ENCODE measurements at places on chromosomes 1 and 21. TPM values are rescaled to one million over a fixed set of nuclear protein-coding genes. Genes with fewer than 3 reads are reported as not detected.

Gene BNIPL
- total RNA-seq: 0.41 TPM

Gene ARPC5
- 26.3 TPM for total RNA-seq

Gene JTB
- 175 TPM for total RNA-seq

Gene BACE2
- 10.3 TPM for total RNA-seq

Gene TRAPPC10
- total RNA-seq: 24.5 TPM

Gene NGF
- 13.6 TPM for total RNA-seq

Gene KRTAP21-2
- not detected for total RNA-seq

Gene HFM1
- total RNA-seq: 3.1 TPM

Gene TSTD1
- 18.1 TPM for total RNA-seq

Gene TBX19
- total RNA-seq: 1.3 TPM

Gene DBT
- 35.1 TPM for total RNA-seq

Gene ETV3L
- total RNA-seq: not detected

Gene KIF21B
- 0.47 TPM for total RNA-seq

Gene SCAMP3
- 54.3 TPM for total RNA-seq

Gene IFNLR1
- total RNA-seq: 1.9 TPM

Gene CACNA1S
- not detected for total RNA-seq

Gene FALEC
- total RNA-seq: not detected

Data from heart left ventricle (tissue), 16 donors.